ENCODE measurements at places on chromosomes 1 and 21. TPM values are rescaled to one million over a fixed set of nuclear protein-coding genes. Genes with fewer than 3 reads are reported as not detected.

The TCEA3 gene
- 30.2 TPM for total RNA-seq

The ADAM30 gene
- total RNA-seq, result not detected

The CLK2 gene
- total RNA-seq, result 26.1 TPM

The ZNF593OS gene
- total RNA-seq, result 0.10 TPM

The GABPB2 gene
- total RNA-seq, result 9.9 TPM

The PMF1 gene
- 60.7 TPM for total RNA-seq

The PRR9 gene
- not detected for total RNA-seq

The ALG14 gene
- total RNA-seq, result 4.7 TPM

The GREM2 gene
- 3.0 TPM for total RNA-seq

The MLLT11 gene
- 16.8 TPM for total RNA-seq

The HSD3B1 gene
- total RNA-seq, result 62.4 TPM

The RBP7 gene
- total RNA-seq, result 2.0 TPM

The GJA4 gene
- total RNA-seq, result 3.8 TPM

The TNFSF4 gene
- total RNA-seq, result 3.9 TPM

The ALX3 gene
- total RNA-seq, result 1.6 TPM

The KRTAP19-1 gene
- total RNA-seq, result not detected

The RORC gene
- total RNA-seq, result 1.3 TPM

The LCE1E gene
- total RNA-seq, result not detected

The PDZK1 gene
- total RNA-seq, result 44.9 TPM

The RAB7B gene
- total RNA-seq, result 3.9 TPM

The LEFTY2 gene
- total RNA-seq, result 0.60 TPM

The FCRL6 gene
- total RNA-seq, result not detected

The OR2L2 gene
- not detected for total RNA-seq

The PLCH2 gene
- total RNA-seq, result 1.3 TPM

The AADACL4 gene
- total RNA-seq, result 0.20 TPM

The FBXO2 gene
- 122 TPM for total RNA-seq

The FRRS1 gene
- 31.3 TPM for total RNA-seq

The UBL4B gene
- total RNA-seq, result not detected

The PM20D1 gene
- total RNA-seq, result not detected

The ILDR2 gene
- total RNA-seq, result 3.4 TPM

The HSF2BP gene
- total RNA-seq, result 1.4 TPM

The TMEM51 gene
- total RNA-seq, result 24.0 TPM
